Esophagus squamous epithelium (tissue), 5 donors: ENCODE measurements at places on chromosomes 12 and 14.

DNA sequence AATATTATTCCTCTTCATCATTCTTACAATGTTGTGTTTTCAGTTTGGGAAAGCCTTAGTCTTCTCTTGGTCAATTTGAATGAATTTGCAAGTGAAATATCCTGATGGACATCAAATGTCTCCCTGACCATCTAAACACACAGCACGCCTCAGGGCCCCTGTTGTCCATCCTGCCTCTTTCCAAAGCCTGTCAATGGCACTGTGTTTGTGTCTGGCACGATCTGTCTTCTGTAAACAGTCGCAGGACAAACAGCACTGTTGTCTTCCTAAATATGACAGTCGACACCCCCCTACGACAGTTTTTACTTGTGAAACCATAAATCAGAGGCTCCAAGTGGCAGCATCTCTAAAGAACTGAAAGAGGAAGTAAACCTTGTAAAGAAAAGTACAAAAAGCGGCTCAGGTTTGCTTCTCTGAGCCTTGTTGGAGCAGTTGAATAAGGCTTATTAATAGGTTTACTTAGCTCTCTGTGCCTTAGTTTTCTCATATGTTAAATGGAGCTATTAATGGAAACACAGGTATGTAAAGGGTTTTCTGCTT, 285.8 kb downstream of the NRXN3 start:
- no peak overlapping the region for H3K4me3 ChIP-seq
- H3K27ac ChIP-seq, result no peak overlapping the region
- H3K27me3 ChIP-seq, result no peaks in the 10 kb centered on the region
- DNase-seq, result no peak
- no peaks in the 10 kb centered on the region for H3K4me1 ChIP-seq
- H3K36me3 ChIP-seq, result no peaks in the 10 kb centered on the region

DNA sequence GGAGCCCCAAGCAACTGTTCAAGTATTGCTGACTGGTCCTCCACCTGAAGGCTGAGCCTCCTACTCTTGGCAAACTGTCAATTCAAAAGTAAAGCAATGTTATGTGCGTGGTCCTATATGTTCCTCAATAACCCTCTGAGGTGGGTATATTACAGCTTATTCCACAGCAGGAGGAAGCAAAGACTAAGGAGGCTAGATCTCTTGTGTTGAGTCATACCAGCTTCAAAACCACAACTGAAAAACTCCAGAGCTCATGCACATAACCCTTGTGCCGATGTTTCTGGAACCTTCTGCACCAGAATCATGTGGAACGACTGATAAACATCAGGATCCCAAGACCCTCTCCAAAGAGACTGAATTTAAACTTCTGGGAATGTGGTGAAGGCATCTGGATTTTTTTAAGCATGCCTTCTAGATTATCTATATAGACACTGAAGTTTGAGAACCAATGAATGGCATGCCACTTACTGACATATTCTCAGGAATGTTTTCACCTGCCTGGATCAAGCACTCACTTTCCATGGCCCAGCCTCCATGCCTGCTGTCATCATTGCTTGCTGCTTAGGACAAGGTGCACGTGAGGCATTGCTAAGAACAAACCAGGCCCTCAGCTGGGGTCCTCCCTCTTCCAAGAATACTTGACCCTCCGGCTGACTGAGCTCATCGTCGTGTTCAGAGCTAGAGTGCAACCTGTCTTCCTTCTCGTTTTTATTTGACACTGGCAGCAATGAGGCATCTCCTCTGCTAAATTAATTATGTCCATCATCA, 194.7 kb downstream of the BCL11B start:
- no peak overlapping the region for H3K27ac ChIP-seq
- peaks cover 18% of the 10 kb centered on the region for H3K4me1 ChIP-seq
- no peaks in the 10 kb centered on the region for H3K27me3 ChIP-seq
- no peaks in the 10 kb centered on the region for H3K36me3 ChIP-seq
- no peak overlapping the region for H3K4me3 ChIP-seq

- H3K4me3 ChIP-seq, result no peak overlapping the region
- H3K36me3 ChIP-seq, result no peaks in the 10 kb centered on the region
- no peaks in the 10 kb centered on the region for H3K4me1 ChIP-seq
- H3K27ac ChIP-seq, result no peak overlapping the region
- DNase-seq, result no peak
- H3K27me3 ChIP-seq, result no peaks in the 10 kb centered on the region
Measured at GRCh38 chr14:93537951-93538350, 107.2 kb downstream of the UNC79 start.

- H3K36me3 ChIP-seq, result no peaks in the 10 kb centered on the region
- H3K27me3 ChIP-seq, result no peaks in the 10 kb centered on the region
- DNase-seq, result no peak
- no peak overlapping the region for H3K27ac ChIP-seq
- H3K4me3 ChIP-seq, result no peak overlapping the region
Measured at GRCh38 chr12:93048656-93049055, 119.6 kb upstream of the EEA1 start.

DNA sequence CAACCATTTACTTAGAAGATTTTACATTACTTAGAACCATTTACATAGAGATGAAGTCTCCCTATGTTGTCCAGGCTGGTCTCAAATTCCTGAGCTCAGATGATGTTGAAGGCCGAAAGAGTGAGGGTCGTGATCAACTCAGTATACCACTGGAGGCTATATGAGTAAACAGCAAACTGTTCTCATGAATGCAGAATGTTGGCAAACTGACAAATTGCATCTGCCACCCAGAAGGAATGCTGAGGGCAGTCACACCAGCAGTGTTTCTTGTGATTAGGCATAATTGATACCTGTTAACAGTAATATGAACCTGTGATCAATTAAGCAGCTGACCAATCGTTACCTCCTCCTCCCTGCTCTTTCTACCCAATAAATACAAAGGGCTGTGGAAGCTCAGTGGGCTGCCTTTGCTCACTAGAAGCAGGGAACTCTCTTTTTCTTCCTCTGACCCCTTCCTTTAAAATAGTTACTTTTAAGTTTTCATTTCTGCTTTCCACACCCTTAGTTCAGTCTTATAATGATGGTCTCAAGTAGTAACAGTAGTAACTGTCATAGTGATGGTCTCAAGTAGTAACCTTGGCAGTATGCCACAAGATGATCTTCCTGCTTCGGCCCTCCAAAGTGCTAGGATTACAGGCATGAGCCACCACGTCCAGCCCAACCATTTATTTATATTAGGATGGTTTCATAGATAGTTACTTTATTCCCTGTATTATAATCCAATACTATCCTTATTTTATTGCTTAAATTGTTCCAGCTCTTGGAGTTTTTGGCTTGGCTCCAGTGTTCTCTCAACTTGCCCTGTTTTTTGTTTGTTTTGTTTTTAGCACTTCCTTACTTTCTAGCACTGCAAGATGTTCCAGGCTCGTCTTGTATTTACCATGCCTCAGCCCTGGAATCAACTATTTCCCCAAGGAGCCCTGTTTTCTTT, 25.8 kb downstream of the LIMA1 start:
- H3K36me3 ChIP-seq, result no peaks in the 10 kb centered on the region
- peak overlapping the region; percentile 63 for H3K27ac ChIP-seq
- H3K4me3 ChIP-seq, result no peak overlapping the region
- no peaks in the 10 kb centered on the region for H3K27me3 ChIP-seq
- peaks cover 7% of the 10 kb centered on the region for H3K4me1 ChIP-seq
- DNase-seq, result no peak
